ENCODE measurements at places on chromosomes 6 and 20.

DNA sequence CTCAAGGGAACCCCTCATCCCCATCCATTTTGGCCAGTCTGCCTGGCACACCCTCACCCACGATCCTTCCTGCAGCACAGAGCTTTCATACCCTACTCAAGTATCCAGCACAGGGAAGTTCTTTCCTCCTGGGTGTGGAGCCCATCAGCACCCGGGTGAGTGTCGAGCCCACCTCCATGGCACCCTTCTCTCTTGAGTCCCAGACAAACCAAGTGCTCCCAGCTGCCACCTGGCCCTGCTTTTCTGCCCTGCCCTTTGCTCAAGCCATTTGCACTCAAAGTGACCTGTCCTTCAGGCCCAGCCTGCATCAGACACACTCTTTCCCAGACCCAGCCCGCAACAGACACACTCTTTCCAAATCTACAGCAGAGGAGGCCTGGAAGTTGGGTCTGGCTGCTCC lies 257.2 kb downstream of the DLL1 start:
- DNase-seq = no peak

- DNase-seq = no peak
Observed at GRCh38 chr6:158266131-158266530, 46.1 kb upstream of the TULP4 start.

DNA sequence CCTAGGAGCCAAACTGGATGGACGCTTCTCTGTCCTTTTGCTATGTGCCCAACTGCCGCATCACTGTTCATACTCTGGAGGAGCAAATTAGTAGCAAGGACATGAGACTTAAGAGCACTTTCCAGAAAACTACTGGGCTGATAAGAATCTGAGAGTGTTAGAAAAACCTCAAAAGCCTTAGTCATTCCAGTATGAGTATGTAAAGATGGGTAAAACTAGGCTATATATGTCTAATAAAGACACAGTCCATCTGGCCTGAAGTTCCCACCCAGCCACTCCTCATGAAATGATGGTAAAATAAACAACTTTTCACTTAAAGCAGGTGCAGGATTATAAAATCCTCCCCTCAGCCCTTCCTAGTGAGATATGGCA lies 30.6 kb downstream of the SHLD1 start:
- no peak for DNase-seq

DNA sequence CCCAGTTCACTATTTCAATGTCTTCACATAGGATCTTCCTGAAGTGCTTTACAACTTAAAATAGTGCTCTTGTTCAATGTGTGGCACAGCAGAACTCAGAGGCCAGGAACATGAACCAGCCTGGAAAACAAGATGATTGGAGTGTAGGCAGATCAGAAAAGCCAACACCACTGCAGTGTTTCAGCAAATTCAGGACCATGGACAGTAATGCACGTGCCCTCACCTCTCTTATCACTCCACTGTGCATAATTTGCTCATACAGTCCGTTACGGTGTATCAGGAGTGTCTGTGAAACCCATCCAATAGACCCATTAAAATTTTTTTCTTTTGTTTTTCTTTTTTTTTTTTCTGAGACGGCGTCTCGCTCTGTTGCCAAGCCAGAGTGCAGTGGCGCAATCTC lies 27.6 kb upstream of the HACE1 start:
- DNase-seq = no peak

DNA sequence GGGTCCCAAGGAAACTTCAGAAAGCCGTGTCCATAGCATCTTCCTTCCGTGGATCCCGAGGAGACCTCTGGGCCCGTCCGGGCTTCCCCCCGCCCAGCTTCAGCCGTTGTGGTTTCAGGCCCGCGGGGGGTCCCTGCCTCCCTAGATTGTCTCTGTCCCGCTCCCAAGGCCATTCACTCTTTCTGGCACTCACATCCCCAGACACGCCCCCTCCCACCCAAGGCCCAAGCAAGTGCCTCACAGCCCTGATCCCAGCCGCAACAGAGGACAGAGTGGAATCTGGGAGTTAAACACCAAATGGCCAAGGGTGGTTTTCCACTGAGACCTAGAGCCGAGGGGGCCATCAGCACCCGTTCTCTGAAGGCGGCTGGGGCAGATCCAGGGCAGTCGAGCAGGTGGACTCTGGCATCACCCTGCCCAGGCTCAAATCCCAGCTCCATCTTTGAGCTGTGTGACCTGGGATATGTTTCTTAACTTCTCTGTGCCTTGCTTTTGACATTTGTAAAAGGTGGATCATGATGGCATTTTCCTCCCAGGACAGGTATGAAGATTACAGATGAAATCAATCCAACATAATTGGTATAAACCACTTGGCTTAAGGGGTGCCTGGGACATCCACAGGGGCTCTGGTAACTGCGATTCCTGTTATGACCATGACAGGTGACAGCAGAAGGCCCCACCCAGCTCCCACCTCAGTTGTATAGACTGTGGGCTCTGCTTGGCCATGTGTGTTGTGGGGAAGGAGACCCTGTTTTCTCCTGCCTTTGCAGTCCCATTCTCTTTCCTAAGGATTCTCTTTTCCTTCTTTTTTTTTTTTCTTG lies 48.1 kb downstream of the CTCFL start:
- DNase-seq = no peak

DNA sequence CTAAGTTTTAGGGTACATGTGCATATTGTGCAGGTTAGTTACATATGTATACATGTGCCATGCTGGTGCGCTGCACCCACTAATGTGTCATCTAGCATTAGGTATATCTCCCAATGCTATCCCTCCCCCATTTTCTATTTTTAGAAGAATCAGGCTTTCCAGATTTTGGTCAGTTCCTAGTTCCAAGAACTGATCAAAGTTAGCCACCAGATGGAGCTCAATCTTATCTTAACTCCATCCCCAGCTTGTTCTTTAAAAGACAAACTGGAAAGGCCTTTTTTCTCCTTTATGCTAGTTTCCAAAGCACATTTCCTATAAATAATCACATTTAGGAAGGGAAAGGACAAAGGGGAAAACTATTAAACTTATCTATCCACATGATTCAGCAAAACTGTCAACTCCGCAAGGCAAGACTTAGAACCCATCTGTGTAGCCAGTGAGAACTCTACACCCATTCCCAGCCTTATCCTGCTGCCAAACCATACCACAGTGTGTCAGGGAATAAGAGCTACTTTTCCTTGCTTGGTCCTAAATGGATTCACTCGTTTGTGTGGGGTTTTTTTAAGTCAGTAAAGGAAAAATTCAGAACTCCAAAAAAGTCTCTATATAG lies 22.8 kb upstream of the KHDC1 start:
- DNase-seq = no peak

- peak; percentile 14 for DNase-seq
Observed at GRCh38 chr20:54633374-54634355, 158.3 kb downstream of the DOK5 start.

DNA sequence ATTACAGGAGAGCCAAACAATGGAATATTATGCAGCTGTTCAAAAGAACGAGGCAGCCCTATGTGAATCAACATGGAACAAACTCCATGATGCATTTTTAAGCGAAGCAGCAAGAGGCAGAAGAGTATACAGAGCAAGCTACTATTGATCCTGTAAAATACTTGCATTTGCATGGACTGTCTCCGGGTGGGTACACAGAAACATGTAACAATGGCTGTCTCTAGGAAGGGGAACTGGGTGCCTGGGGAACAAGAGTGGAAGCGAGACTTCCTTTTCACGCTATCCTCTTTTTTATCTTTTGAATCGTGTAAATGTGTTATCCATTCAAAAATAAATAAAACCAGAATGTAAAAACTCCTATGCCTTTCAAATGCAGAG lies 93.3 kb upstream of the SIRPA start:
- no peak for DNase-seq

Data from naive B cell (primary cell).